ENCODE measurements at places on chromosomes 1 and 21.

GRCh38 chr21:45549626-45550463 lies 7.6 kb upstream of the SLC19A1 start:
- no peak for DNase-seq

- no peak for DNase-seq
Observed at GRCh38 chr1:113780374-113781146, 21.3 kb upstream of the PHTF1 start.

GRCh38 chr1:27099135-27099586 lies 55.8 kb downstream of the SLC9A1 start:
- peak; percentile 72 for DNase-seq

DNA sequence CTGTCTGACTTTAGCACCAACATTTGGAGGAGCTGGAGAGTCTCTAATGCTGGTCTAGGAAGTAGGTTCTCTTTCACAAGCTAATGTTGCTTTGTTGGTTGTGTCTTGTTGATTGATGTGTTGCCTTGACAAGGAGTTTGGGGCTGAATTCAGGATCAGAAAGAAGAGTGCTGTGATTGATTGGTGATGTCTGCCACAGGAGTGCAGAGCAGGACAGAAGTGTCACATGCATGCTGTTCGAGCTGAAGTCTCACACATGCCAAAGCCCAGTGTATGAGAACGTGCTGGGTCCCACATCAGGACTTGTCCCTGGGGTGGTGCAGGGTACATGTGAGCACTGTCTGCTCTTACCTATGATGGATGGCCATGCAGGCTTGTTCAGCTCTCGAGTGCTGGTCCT lies 694.4 kb downstream of the MATN1 start:
- no peak for DNase-seq

- no peak for DNase-seq
Observed at GRCh38 chr1:30881319-30882181, 27.0 kb downstream of the SDC3 start.

GRCh38 chr1:48943826-48944225 lies 167.1 kb upstream of the BEND5 start:
- DNase-seq, result no peak

DNA sequence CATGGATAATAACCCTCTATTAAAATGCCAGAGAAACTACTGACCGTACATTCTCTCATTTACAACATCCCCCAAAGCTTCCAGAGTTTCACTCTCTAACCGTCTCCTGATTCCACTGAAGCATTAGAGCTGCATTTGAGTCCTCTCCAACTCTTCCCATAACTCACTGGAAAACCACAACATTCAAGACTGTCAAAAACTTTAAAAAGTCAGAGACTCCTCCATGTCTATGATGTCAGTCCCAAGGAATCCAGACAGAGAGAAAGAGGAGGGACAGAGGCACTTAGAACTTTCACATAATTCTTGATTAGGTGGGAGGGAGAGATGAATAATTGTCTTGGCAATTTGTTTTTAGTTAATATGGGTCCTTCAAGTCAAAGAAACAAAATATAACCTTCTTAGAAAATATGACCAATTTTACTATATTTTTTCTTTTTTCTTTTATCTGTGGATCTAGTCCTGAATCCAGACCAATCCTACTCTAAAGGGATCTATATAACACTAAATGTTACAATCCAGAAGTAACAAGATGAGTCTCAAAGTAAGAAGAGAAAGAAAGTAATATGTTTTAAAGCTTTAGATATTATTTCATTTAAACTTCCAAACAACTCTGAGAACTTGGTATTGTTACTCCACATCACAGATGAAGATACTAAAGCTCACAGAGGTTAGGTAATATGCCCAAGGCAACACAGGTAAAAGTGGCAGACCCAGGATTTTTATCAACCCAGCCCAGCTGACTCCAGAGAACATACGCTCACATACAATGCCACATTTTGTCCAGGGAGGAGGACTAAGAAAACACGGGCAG lies 23.8 kb downstream of the OTUD7B start:
- peak; percentile 84 for DNase-seq

GRCh38 chr1:67005068-67005467 lies 48.9 kb downstream of the SLC35D1 start:
- DNase-seq, result no peak

GRCh38 chr21:38032082-38032801 lies 116.0 kb upstream of the KCNJ6 start:
- no peak for DNase-seq

DNA sequence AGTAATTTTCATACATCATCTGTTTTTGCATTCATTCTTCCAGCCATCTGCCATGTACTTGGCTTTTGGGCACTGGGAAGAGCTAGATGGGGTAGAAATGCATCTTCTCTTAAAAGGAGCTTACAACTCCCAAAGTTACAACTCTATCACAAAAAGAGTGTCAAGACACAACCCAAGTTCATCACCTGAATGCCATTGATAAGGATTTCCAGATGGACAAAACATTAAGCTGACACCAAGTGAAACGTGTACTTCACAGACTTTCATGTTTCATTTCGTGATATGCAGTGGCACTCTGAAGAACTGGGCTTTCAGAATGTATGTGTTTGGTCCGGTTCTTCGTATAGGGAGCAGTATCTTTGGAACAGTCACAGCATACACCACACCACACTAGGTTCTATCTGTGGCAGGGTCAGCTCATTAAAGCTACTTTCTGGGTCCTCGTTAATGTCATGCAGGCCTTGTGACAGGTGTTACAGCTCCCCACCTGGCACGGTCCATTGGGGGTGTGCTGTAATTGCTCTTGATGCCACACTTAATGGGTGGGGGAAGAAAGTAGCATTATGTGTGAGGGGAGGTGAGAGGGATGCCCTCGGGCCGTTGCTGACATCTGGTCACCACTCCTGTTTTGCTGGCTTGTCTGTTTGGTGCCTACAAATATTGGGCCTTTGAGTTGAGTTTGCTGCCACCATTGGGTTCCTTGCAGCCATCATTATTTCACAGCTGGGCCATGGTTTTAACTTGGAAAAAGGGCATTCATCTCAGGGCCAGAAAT lies 164.9 kb downstream of the NFIA start:
- no peak for DNase-seq

- no peak for DNase-seq
Observed at GRCh38 chr1:17757426-17757825, 2.3 kb downstream of the ACTL8 start.

DNA sequence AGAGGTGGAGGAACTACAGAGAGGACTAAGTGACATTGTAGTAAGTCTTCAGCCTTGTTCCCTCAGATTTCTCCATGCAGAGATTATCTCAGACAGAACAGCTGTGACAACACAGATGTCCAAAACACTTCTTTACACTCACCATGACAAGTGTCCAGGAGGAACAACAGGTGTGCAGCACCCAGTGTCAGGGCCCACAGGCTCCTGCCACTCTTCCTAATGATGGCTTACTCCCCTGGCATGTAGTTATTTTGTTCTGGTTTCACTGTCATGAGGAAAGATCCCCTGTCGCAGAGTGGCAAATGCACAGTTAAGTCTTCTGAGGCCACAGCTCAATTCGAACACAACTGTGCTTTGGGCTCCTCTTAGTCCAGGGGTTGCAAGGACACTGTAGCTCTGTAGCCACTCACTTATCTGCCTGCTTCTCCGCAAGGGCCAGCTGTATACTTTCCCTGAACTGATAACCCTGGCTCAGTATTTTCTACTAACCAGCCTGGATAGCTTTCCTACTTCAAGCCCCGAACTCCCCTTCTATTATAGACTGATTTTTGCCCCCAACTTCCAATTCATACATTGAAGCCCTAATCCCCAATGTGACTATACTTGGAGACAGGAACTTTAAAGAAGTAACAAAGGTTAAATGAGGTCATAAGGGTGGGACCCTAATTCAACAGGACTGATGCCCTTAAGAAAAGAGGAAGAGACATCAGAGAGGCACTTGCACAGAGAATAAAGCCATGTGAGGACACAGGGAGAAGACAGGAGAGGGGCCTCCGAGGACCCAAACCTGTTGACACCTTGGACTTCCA lies 11.1 kb downstream of the PDZK1 start:
- DNase-seq, result no peak

GRCh38 chr1:177546346-177546745 lies 375.6 kb downstream of the BRINP2 start:
- DNase-seq, result no peak

DNA sequence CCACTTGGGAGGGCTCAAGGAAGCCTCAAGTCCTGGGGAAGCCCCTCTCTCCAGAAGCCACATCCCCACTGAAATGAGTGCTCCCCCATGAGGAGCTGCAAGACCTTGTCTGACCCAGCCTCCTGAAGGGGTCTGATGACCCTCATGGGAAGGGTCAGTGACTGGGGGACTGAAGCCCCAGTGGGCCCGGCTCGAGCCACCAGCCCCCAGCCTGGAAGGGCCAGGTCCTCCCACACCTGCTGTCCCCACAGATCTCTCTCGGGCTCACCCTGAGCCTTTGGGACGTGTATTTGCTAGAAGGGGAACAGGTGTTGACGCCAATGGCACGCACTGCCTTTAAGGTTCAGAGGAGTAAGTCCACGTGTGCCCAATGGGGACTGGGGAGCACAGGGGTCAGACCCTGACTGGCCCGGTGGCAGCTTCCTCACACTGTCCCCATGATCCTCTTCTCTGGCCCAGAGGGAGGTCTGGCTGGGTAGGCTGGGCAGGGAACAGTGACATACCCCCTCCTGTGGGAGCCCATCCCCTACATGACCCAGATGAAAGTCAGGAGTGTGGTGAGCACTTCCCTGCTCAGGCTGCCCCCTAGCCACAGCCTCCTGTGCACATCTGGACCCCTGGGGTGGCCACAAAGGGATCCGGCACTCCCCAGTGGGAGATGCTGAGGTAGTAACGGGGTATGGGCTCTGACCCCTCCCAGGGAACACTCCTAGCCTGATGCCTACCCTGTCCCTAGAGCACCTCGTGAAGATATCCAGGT lies 12.4 kb upstream of the SRARP start:
- no peak for DNase-seq

GRCh38 chr1:3668585-3669300 lies 16.4 kb downstream of the TP73 start:
- peak; percentile 74 for DNase-seq

GRCh38 chr1:155126556-155127104 lies 1.0 kb upstream of the EFNA1 start:
- DNase-seq, result no peak

GRCh38 chr21:45877171-45877438 lies 104.5 kb upstream of the COL6A1 start:
- DNase-seq, result no peak

GRCh38 chr1:11719313-11720032 lies 16.5 kb upstream of the AGTRAP start:
- peak; percentile 33 for DNase-seq

DNA sequence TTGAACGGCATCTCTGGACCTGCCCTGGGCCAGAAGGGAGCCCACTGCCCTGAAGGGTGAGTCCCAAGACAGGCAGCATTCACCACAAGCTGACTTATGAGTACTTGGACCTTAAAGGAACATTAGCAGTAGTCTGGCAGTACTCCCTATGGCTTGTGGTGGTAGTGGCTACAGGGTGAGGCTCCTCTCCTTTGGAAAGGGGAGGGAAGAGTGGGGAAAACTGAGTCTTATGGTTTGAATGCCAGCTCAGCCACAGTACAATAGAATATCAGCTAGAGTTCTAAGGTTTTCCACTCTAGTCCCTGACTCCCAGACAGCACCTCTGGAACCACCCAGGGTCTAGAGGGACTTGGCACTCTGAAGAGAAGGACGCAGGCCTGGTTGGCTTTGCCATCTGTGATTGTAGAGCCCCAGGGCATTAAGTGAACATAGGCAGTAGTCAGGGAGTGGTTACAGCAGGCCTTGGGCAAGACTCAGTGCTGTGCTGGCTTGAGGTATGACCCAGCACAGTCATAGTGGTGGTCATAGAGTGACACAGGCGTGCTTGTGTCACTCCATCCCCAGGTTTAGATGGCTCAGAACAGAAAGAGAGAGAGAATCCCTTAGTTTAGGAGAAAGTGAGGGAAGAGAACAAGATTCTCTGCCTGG lies 31.0 kb downstream of the CD53 start:
- no peak for DNase-seq

GRCh38 chr1:145980457-145980994 lies 15.9 kb downstream of the TXNIP start:
- no peak for DNase-seq

- DNase-seq, result no peak
Observed at GRCh38 chr1:103783944-103784377, 34.3 kb downstream of the AMY1C start.

DNA sequence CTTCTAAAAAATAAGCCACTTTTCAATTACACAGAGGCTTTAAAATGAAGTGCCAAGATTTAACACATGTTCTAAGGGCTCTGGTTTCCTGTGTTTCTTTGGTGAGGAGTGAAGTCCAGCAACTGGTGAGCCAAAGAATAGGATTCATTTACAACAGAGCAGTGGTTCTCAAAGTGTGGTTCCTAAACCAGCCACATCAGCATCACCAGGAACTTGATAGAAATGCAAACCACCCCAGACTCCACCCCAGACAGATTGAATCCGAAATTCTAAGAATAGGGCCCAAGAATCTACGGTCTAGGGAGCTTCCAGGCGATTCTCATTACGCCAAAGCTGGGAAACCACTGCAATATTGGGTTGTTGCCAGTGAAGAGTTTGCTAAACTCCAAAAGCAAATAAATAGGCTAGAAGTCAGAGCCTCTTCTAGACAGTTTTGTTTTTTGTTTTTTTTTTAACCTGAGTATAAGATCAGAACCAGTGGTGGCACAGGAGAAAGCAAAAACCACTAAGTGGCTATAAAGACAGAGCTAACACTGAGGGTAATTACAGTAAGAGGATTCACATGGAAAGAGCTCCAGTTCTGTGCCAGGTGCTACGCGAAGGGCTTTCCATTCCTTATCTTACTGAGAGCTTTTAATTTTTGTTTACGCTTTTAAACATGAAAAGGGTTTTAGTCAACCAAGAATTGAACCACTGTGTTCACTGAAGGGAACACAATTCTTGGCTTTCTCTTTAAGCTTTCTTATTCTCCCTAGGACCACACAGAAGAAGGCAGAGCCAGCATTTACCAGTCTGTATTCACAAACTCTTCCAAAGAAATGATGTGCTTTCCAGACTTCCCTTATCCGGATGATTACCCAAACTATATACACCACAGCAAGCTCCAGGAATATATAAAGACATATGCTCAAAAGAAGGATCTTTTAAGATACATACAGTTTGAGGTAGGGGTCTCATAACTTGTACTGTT lies 42.4 kb upstream of the FMO2 start:
- DNase-seq, result no peak

DNA sequence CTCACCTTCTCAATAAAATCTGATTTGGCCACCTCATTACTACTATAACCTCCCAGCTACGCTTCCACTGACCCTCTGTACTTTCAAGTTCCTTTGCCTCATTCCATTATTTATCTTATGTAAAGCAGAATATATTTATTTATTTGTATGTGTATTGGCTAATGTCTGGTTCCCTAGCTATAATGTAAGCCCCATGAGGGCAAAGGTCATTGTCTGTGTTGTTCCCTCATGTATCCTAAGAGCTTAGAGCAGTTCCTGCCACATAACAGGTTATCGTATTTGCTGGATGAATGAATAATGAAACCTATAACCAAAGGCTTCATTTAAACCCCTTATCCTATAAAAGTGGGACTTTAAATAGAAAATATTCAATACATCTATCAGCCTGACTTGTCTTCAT lies 77.9 kb upstream of the DPT start:
- no peak for DNase-seq

Data from RCC 7860 (cell line).